ENCODE measurements at places on chromosomes 12 and 14.

DNA sequence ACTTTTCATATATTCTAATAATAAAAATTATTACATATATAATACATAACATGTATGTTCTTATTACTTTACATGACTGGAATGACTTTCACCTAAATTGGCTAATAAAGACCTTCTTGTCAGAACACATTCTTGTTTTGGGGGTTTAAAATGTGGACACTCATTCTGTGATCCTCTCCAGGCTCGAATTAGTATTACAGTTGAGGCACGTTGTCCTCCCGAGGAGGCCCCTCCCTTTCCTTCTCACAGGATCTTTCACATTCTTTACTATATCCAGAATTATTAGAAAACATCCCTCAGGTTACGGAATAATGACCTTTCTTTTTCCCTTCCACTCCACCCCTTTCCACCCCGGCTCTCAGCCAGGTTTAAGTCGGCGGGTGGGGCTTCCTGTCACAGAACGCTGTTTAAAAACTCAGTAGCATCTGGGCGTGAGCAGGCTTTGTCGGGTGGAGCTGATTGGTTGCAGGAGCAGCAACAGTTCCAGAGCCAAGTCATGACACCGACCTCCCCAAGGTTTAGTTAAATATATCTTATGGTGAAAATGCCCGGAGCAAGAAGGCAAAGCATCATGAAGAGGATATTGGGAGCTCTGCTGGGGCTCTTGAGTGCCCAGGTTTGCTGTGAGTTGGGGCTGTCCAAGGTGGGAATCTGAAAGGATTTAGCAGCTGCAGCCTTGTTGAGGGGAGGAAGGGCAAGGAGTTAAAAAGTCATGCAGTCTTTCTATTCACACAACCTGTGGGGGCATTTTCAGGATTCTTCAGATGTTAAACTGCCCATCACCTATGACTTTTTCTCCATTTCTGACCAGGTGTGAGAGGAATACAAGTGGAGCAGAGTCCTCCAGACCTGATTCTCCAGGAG lies 396.7 kb upstream of the OR4E1 start:
- DNase-seq = no peak
- no peaks in the 10 kb centered on the region for H3K36me3 ChIP-seq
- H3K27ac ChIP-seq = no peak overlapping the region
- peak overlapping the region; percentile 14 for H3K4me3 ChIP-seq
- H3K27me3 ChIP-seq = no peaks in the 10 kb centered on the region
- H3K4me1 ChIP-seq = no peaks in the 10 kb centered on the region

DNA sequence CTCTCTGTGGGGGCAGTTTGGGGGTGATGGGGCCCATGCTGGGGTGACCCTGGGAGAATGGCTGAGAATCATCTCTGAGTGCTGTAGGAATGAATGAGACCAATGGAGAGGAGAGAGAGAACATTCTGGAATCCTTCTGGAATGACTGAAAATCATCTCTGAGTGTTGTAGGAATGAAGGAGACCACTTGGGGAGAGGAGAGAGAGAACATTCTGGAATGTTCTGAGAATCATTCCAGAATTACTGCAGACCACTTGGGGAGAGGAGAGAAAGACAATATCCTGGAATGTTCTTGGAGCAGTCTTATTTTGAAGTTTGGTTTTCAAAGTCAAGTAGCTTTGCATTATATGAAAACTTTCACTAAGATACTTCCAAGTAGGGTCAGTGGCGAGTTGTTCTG lies 64.3 kb downstream of the ZNF664 start:
- H3K27ac ChIP-seq = no peak overlapping the region
- H3K4me1 ChIP-seq = no peaks in the 10 kb centered on the region
- no peaks in the 10 kb centered on the region for H3K36me3 ChIP-seq
- no peaks in the 10 kb centered on the region for H3K27me3 ChIP-seq

DNA sequence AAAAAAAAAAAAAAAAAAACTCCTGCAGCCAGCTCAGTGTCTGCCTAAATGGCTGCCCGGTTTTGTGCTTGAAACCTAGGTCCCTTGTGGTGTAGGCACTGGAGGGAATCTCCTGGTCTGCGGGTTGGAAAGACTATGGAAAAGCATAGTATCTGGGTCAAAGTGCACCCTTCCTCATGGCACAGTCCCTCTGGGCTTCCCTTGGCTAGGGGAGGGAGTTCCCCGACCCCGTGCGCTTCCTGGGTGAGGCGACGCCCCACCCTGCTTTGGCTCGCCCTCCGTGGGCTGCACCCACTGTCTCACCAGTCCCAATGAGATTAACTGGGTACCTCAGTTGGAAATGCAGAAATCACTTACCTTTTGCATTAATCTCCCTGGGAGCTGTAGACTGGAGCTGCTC lies 14.3 kb downstream of the PTCSC3 start:
- H3K36me3 ChIP-seq = no peaks in the 10 kb centered on the region
- no peaks in the 10 kb centered on the region for H3K27me3 ChIP-seq

DNA sequence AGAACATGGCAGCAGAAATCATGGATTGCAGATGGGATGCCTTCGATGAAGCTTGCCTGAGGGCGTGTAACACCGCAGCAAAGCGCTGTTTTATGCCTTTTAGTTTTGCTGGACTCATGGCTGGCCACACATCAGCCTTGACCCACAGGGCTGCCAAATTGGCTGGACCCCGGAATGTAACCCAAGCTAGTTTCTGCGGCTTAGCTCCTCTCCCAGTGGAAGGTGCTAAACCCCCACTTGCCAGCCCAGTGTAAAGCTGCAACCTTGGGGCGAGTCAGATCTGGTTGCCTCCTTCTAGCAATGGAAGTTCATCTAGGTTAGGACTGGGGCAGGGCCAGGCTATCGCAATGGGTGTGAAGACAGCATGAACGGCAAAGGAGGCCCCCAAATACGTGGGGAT lies 38.3 kb downstream of the MEG3 start:
- no peak for DNase-seq
- H3K36me3 ChIP-seq = no peaks in the 10 kb centered on the region
- no peaks in the 10 kb centered on the region for H3K27me3 ChIP-seq
- no peak overlapping the region for H3K4me3 ChIP-seq
- no peak overlapping the region for H3K27ac ChIP-seq

- no peaks in the 10 kb centered on the region for H3K27me3 ChIP-seq
- no peak overlapping the region for H3K4me3 ChIP-seq
- no peaks in the 10 kb centered on the region for H3K36me3 ChIP-seq
- DNase-seq = no peak
Observed at GRCh38 chr14:35262436-35262835, 29.7 kb upstream of the PSMA6 start.

GRCh38 chr14:54579621-54580020 lies 12.7 kb downstream of the SAMD4A start:
- peak; percentile 23 for DNase-seq
- H3K27me3 ChIP-seq = no peaks in the 10 kb centered on the region
- H3K36me3 ChIP-seq = no peaks in the 10 kb centered on the region

GRCh38 chr12:47947341-47947740 lies 16.1 kb upstream of the TMEM106C start:
- DNase-seq = no peak
- H3K4me3 ChIP-seq = no peak overlapping the region
- peaks cover 7% of the 10 kb centered on the region for H3K4me1 ChIP-seq
- no peak overlapping the region for H3K27ac ChIP-seq

DNA sequence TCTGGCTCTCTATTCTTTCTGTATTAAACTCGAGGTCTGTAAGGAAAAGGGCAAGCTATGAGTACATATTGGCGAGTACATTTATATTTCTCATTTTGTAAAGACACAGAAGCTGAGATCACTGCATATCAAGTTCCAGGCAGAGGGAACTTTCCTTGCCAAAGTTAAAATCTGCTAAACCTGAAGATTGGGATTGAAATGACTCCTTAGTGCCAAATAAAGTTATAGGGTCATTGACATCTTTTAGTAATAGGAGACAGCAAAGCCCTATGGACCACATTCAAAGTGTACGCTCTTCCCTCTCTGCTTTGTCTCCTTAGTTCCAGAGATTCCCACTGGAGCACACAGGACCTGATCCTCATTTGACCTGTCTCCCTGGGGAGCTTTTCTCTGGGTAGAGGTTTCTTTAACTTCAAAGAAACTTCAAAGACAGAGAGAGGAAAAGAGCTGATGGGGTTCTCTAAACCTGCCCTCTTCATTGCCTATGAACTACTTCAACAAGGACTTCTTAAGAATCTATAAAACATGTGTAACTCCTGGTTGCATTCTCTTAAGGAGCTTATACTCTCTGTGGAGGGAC lies 42.6 kb upstream of the PTPRR start:
- H3K36me3 ChIP-seq = no peaks in the 10 kb centered on the region
- no peak overlapping the region for H3K27ac ChIP-seq
- DNase-seq = no peak

GRCh38 chr12:51635346-51635745 lies 44.3 kb downstream of the SCN8A start:
- no peaks in the 10 kb centered on the region for H3K4me1 ChIP-seq
- no peak for DNase-seq
- no peaks in the 10 kb centered on the region for H3K27me3 ChIP-seq
- H3K27ac ChIP-seq = no peak overlapping the region

DNA sequence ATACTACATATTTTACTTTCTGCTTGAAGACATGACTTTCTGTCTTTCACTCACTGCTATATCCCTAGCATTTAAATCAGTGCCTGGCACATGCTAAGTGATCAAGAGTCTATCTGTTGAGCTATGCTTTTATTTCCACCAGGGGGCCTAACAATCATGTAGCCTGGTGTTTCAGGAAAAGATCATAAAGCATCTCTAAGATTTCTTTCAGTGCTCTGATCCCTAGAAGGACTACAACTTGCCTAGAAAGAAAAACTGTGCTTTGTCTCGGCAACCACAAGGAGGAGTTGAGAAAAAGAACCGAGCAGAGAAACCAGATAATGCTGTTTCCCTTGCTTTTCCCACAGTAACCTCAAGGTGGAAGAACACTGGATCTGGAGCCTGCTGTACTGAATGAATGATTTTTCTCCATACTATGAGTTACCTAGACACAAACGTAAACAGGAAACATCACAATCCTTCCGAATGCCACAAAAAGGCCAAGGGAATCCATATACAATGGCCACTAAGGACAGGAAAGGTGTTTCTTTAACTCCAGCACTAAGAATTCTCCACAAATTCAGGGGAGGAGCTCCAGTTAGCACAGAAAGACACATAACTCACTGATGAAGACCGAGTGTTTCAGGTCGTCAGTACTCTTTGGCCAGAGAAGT lies 1.2 kb downstream of the CRY1 start:
- H3K4me1 ChIP-seq = peaks cover 23% of the 10 kb centered on the region
- peak overlapping the region; percentile 99 for H3K27ac ChIP-seq
- H3K36me3 ChIP-seq = no peaks in the 10 kb centered on the region
- H3K4me3 ChIP-seq = peak overlapping the region; percentile 93
- no peaks in the 10 kb centered on the region for H3K27me3 ChIP-seq

DNA sequence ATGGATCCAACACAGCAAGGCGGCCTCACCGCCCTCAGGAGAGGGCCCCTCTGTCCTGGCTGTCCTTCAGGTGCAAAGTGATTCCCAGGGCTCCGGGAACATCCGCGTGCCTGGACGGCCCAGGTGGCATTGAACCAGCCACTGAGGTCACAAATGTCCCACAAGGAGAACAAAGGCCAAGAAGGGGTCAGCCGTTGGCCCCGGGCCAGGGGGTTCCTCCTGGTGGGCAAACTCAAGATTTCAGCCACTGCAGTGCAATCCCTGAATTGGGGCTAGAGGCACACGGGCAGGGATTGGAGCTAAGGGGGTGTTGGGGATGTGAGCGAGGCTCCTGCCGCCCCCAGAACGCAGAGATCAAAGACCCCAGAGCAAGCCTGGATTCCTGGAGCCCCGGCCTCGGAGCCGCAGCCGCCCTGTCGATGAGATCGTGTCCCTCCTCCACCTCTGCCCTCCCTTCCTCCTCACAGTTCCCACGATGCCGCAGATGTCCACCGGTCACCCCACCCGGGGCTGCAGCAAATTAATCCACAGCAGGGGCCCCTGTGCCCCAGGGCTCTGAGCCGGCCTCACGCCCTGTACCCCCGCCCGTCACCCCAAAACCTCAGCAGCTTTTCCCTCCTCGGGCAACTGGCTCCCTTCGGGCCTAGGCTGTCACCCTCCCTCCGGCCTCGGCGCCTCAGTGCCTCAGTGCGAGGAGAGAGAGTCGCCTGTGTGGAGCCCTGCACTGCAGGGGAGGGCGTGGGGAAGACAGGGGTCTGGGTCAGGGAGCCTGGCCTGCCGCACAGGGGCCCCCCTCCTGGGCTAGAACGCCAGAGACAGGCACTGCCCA lies 56.7 kb upstream of the GALNT9 start:
- H3K27me3 ChIP-seq = no peaks in the 10 kb centered on the region
- H3K36me3 ChIP-seq = no peaks in the 10 kb centered on the region
- no peak overlapping the region for H3K4me3 ChIP-seq
- H3K27ac ChIP-seq = no peak overlapping the region
- DNase-seq = no peak

DNA sequence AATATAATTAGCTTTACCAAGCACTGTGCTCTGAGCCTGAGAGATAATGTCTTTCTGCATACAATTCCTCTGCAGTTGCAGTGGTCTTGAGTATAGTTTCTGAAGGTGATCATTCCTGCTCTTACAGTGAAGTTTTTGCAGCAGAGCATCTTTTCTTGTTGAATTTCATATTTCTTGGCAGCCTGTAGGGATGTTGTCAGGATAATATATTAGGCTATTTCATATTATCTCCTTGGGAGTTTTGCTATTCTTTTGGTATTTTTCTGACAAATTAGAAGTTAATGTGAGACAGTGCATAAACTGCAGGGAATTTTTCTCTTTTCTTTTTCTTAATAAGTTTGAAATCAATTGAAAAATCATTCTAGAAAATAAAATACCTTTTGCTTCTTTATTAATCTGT lies 1502.6 kb upstream of the FLRT2 start:
- H3K27me3 ChIP-seq = no peaks in the 10 kb centered on the region
- H3K4me1 ChIP-seq = no peaks in the 10 kb centered on the region
- H3K4me3 ChIP-seq = no peak overlapping the region
- DNase-seq = no peak

DNA sequence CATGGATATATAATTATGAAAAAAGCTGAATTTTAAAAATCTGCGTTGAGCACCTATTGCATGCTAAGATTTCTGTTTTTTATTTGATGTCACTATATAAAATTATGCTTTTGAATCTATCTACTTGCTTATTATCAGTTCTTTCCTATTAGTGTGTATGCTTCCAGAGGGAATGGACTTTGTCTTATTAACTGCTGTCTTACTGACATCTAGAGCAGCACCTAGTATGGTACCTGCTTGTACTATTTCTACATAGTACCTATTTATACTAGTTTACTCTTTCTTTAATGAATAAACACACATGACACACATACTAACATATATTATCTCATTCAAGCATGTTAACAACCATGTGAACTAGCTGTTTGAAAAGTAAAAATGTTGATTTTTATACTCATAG lies 38.6 kb upstream of the PIK3C2G start:
- no peak overlapping the region for H3K27ac ChIP-seq
- no peaks in the 10 kb centered on the region for H3K36me3 ChIP-seq
- H3K27me3 ChIP-seq = no peaks in the 10 kb centered on the region
- H3K4me3 ChIP-seq = no peak overlapping the region

- H3K27me3 ChIP-seq = no peaks in the 10 kb centered on the region
- H3K27ac ChIP-seq = no peak overlapping the region
- DNase-seq = no peak
- no peaks in the 10 kb centered on the region for H3K4me1 ChIP-seq
Observed at GRCh38 chr14:29627137-29627536, 300.5 kb downstream of the PRKD1 start.

- H3K36me3 ChIP-seq = no peaks in the 10 kb centered on the region
- no peak overlapping the region for H3K4me3 ChIP-seq
- H3K4me1 ChIP-seq = no peaks in the 10 kb centered on the region
- DNase-seq = no peak
- H3K27ac ChIP-seq = no peak overlapping the region
- no peaks in the 10 kb centered on the region for H3K27me3 ChIP-seq
Observed at GRCh38 chr12:42962384-42962783, 372.8 kb upstream of the PRICKLE1 start.

GRCh38 chr12:13368971-13369370 lies 172.4 kb downstream of the EMP1 start:
- DNase-seq = no peak
- no peak overlapping the region for H3K27ac ChIP-seq
- H3K4me3 ChIP-seq = no peak overlapping the region
- H3K36me3 ChIP-seq = no peaks in the 10 kb centered on the region
